Iris pigment epithelial cell (primary cell): ENCODE measurements at places on chromosomes 4 and X.

- DNase-seq, result peak; percentile 77
Observed at GRCh38 chr4:128718768-128719167, 90.7 kb upstream of the JADE1 start.

DNA sequence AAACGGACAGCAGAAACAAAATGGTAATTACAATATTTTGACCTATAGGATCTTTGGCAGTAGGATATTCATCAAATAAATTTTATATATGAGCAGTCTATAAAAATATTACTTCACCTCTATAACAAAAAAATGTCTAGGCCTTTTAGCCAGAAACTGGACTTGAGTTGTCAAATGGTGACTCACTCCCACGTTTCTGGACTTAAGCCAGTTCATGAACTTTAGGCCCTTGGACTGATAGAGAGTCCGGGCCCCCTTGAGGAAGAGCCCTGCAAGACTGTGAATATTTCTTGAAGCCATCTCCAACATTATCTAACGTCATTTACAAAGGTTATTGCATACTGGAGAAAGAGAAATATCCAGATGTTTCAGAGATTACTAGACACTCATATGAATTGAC lies 106.8 kb upstream of the FAM47A start:
- no peak for DNase-seq

DNA sequence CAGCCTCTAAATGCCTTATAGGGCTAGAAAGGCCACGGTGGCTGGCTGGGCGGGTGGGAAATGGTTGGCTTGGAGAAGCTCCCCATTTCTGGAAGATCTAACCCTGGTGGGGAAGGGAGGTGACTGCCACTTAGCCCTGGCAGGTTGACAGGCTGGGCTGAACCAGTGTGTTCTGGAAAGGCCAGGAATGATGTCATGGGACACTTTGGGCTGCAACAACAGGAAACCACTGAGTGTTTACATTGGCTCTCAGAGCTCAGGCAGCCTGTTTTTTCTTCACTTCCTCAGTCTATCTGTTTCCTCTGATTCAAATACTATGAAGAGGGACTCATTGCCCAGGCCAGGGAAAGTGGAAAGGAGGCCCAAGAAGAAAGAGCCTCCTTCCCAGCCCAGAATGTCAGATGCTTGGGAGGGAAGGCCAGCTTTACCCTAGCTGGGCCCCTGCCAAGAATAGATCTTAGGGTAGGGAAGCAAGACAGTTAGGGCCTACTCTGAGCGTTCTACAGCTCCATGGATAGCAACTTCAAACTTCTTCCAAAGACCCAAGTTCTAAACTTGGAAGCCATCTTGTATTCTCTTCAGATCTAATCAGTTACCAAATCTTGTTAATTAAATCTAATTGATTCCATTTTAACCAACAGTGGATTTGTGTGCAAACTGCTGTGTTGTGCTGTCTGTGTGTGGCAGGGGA lies 65.8 kb upstream of the MSN start:
- peak; percentile 90 for DNase-seq

DNA sequence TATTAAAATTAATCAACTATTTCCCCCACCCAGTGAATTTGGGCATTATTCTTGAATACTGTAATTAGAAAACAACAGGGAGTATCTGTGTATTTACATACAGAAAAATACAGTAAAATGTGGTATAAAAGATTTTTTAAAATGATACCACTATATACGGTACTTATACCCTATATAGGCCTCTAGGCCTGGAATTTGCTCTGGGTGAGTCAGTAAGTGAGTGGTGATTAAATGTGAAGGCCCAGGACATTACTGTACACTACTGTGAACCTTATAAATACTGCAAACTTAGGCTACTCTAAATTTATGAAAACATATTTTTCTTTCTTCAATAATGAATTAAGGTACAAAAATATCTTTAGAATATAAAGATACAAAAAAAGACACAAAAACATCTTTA lies 6.3 kb upstream of the CSN3 start:
- DNase-seq, result peak; percentile 36

DNA sequence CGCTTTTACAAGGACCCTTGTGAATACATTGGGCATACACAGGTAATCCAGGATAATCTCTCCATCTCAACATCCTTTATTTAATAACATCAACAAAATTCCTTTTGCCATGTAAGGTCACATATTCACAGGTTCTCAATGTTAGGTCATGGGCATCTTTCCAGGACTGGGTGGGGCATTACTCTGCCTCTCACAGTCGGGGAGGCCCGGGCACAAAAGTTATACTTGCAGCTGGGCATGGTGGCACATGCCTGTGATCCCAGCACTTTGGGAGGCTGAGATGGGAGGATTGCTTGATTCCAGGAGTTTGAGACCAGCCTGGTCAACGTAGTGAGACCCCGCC lies 93.7 kb upstream of the AP1S2 start:
- DNase-seq, result no peak

GRCh38 chr4:67939195-67939594 lies 24.1 kb downstream of the TMPRSS11A start:
- DNase-seq, result no peak

- DNase-seq, result no peak
Observed at GRCh38 chrX:6729626-6730025, 194.7 kb upstream of the VCX3A start.

DNA sequence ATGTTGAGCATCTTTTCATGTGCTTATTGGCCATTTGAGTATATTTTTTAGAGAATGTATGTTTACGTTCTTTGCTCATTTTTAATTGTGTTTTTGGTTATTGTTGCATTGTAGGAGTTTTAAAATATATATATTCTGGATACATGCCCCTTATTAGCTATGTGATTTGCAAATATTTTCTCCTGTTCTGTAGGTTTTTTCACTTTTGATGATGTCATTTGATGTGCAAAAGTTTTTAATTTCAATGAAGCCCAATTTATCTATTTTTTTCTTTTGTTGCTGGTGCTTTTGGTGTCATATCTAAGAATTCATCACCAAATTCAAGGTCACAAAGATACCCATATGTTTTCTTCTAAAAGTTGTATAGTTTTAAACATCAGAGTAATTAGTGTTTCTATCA lies 6.8 kb downstream of the ARMCX5 start:
- DNase-seq, result no peak

DNA sequence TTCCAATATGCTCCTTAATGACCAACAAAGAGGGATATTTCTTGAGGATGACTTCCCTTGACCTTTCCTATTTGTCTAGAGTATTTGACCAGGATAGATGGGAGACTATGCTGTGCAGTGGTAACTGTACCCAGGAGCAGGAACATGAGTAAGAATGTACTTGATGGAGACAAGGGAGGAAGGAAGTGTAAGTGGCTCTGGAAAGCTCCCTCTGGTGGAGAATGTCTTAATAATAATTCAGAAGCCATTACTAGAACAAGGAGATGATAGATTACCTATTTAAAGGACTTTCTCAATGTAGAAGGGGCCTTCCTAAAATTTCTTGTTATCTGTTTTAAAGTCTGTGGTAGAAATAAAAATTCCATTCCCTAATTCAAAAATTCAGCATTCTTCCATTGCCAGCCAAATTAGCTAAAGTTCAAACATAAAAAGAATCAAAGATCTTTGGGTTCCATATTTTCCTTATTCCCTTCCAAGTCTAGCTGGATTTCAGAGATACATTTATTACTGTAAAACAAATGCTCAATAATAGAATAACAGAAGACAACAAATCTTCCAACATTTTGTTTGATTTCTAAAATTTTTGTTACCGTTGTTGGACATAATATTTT lies 83.8 kb downstream of the GRID2 start:
- DNase-seq, result peak; percentile 55

DNA sequence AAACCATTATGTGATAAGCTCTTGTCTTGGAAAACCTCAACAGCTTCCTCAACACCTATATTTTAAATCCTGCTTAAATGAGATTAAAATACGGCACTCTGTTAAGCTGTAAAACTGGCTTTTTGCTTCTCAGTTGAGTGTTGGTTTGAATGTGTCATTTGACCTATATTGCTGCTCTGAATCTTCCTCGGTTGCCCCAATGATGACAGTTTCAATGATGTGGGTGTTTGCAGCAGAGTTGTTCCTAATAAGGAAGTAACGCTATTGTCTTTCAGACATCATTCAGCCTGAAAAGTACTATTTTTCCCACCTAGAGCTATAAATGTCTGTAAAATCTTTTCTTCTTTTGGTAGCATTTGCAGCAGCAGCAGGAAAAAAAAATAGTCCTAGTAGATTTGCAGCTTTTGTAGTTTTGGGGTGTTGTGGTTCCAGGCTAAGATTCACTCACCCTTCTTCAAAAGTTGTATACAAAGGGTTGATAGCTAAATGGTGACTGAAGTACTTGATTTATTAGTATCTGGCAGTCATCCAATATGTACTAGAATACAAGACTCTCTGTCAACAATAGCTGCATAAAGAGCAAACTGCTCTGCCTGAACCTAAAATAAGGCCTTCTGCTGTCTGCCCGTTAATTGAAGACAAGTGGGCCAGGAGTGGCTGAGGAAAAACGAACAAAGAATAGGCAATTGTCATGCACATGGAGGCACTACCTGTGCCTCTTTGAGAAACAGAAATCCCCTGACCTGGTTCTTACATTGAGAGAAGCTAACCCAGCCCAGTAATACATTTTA lies 333.1 kb downstream of the IL1RAPL1 start:
- peak; percentile 1 for DNase-seq

DNA sequence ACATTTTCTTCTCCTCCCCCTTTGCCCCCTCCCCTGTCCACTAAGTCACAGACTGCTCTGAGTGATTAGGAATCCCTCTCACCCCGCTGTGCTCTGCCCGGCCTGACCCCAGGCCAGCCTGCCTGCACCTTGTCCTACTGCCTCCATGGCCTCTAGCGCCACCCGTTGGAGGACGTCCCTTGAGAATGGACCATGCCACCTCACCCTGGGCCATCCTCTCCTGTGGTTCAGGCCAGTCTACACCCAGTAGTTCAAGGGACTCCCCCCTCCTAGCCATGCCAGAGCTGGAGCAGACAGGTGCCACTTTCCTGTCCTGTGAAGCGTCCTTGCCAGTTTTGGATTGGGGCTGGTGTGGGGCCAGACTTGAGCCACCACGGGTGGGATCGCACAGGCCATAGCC lies 9.7 kb upstream of the IRAK1 start:
- DNase-seq, result no peak

DNA sequence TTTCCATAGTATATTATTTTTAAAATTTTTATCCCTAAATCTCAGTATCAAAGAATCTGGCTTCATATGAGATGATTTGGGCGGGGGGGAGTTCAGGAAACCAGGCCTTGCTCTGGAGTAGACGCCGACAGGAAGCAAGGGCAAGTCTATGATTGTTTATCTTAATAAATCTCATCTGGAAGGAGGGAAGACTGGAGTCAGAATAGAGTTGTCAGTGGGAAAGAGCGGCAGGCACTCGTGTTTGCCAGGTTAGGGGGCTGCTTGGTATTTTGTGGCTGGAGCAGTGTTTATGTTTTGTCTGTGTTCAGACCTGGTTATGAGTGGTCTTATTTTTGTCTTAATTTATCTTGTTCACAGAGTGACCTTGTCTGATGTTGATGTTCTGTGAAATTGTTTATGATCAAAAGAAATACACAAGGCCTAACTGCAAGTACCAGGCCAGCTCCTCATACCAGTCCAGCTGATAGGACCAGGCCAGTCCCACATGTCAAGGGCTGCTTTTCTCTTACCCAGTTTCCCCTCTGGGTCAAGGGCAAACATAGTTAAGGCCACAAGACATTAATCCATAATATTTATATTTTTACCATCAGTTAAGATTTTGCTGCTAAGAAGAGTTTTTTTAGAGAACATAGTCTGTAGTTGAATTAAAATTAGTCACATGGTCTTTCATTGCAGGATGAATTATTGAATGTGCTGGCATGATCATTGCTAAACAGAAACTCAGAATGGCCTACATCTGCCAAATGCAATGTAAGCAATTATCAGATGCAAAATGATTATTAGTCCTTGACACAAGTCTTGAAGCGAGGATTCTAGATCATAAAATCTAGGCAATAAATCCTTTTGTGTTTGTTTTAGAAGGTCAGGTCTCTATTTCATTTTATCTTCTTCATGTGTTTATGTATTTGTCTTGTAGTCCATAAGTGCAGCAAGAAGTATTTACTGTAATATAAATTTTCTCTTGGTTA lies 176.5 kb downstream of the GASK1B start:
- DNase-seq, result no peak

DNA sequence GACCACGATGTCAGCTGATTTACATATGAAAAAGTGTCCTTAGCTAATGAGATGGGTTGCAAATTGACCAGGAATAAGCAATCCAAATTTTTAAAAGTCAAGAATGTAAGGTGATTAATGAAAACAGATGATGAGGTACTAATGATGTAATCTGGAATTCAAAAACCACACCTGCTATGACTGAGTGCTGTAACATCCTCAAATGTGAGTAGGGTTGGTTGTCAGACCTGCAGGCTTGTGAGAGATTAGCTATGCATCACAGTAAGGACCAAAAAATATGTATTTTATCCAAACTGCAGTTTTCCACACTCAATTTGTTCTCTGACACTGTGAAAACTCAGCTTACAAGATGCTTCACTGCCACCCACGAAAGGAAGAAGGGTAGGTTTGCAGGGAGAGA lies 242.5 kb downstream of the OPHN1 start:
- no peak for DNase-seq

GRCh38 chr4:6008092-6008551 lies 10.1 kb downstream of the C4orf50 start:
- no peak for DNase-seq

DNA sequence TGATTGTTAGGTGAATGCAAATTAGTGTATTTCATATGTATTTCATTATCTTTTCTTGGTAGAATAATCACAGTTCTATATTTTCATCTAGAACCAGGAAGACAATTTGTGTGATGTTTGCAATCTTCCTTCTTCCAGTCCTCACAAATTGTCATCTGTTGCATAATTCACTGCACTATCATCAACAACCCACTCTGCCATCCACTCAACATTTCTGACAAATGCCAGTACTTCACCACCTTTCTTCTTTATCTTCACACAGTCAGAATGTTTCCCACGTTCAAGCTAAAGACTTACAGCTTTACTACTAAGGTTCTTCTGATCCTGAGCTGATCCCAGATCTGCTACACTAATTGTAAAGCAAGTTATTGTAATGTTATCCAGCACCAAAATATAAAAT lies 107.8 kb downstream of the IQCM start:
- no peak for DNase-seq

- no peak for DNase-seq
Observed at GRCh38 chrX:63581398-63581797, 203.6 kb downstream of the ARHGEF9 start.

GRCh38 chrX:8604131-8604530 lies 127.8 kb downstream of the ANOS1 start:
- no peak for DNase-seq

DNA sequence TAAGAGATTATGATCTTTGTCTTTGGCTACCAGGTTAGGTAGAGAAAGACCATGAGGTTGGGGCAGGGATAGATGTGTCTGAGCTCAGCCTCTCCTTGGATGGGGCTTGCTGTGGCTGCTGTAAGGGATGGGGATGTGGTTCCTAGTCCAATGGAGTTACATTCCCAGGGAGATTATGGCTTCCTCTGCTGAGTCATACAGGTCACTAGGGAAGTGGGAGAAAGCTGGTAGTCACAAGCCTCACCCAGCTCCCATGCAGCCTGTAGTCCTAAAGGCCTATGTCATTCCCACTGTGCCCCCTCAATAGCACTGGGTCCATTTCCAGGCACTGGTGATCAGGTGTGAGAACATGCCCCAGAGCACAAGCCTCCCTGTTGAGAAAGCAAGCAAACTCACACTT lies 70.6 kb upstream of the CENPE start:
- no peak for DNase-seq

- DNase-seq, result no peak
Observed at GRCh38 chrX:18440835-18441234, 15.4 kb downstream of the CDKL5 start.

- no peak for DNase-seq
Observed at GRCh38 chr4:10917566-10917965, 233.0 kb upstream of the CLNK start.
